ENCODE measurements at places on chromosomes 2 and 18.

- DNase-seq: no peak
Observed at GRCh38 chr2:230939691-230940470, 14.8 kb upstream of the GPR55 start.

GRCh38 chr2:108287169-108287568 lies 1.5 kb upstream of the SULT1C2 start:
- DNase-seq: peak; percentile 14

GRCh38 chr2:235170016-235170415 lies 218.2 kb downstream of the SH3BP4 start:
- DNase-seq: no peak

DNA sequence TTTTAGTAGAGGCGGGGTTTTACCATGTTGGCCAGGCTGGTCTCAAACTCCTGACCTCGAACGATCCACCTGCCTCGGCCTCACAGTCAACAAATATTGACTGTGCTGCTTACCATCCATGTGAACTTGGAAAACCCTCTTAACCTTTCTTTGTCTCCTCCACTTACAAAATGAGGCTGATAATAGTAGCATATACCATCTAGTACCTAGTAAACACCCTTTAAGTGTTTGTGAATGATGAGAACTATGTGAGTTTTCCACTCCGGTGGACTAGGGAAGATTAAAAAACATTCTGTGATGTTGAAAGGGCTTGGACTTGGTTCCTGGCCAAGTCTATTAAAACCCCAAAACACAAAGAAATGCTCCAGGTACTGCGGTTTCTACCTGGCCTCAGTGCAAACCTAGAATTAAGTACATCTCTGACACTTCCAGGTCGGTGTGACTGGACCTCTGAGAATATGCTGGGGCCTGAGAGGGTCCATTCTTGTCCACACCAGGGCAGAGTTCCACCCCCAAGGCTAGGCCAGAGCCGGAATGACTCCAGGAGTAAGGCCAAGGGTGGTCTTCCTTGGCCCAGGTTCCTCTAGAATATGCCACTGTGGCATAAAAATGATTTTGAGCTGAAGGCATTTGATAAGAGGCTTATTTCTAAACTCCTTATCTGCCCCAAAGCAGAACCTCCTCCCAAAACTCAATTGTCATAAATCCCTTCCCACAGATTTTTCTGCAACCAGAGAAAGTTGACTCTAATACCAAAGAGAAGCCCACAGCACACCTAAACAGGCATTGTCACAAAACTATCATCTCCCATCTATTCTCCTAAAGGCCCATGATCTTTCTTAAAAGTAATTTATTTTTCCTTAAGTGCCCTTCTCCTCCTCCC lies 217.5 kb downstream of the TGIF1 start:
- DNase-seq: no peak

- peak; percentile 54 for DNase-seq
Observed at GRCh38 chr18:369224-370015, 101.6 kb upstream of the THOC1 start.

GRCh38 chr2:8380026-8380425 lies 301.8 kb upstream of the ID2 start:
- DNase-seq: peak; percentile 82

DNA sequence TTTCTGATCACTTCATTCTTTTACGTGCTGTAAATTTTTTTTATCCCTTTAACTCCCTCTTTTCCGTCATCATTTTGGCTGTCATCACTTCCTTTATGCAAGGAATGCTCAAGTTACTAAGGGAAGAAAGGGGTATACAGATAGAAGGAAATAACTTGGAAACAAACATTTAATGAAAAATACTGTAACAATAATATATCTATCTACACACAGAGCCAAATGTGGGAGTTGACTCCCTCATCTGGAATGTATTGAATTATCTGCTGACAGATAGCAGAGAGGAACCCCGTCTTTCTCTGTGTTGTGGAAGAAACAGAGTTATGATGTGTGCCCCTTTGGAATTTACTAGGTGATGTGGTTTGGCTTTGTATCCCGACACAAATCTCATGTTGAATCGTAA lies 182.5 kb upstream of the NXPH2 start:
- no peak for DNase-seq

GRCh38 chr2:101823347-101823791 lies 125.9 kb downstream of the MAP4K4 start:
- peak; percentile 39 for DNase-seq

GRCh38 chr2:61995065-61995464 lies 89.6 kb downstream of the COMMD1 start:
- peak; percentile 16 for DNase-seq

- no peak for DNase-seq
Observed at GRCh38 chr2:143717053-143717452, 587.8 kb downstream of the ARHGAP15 start.

- DNase-seq: no peak
Observed at GRCh38 chr2:165161510-165161909, 42.3 kb downstream of the SCN3A start.

DNA sequence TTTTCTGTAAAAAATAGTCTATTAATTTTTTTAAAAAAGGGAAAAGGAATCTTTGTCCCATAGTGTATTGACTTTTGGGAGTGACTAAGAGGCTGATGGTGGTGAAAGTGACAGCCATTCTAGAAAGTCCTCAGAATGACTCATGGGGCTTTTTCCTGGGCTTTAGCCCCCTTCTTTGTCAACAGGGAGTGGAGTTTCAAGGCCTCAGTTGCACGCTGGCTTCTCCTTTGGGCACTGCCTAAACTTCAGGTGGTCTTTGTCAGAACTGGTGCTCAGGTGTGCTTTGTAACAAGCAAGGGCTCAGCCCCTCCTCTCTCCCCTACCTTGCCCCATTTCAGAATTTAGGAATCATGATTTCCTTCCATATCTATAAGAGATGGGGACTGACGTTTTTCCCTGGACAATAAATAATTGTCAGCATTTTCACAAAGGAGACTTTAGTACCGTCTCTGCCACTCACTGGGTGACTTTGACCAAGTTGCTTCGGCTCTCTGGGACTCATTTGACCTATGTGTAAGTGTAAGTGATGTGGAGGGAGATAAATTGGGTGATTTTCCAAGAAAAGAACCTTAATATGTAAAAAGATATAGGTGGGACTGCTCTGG lies 61.2 kb upstream of the IGFBP2 start:
- DNase-seq: peak; percentile 35

DNA sequence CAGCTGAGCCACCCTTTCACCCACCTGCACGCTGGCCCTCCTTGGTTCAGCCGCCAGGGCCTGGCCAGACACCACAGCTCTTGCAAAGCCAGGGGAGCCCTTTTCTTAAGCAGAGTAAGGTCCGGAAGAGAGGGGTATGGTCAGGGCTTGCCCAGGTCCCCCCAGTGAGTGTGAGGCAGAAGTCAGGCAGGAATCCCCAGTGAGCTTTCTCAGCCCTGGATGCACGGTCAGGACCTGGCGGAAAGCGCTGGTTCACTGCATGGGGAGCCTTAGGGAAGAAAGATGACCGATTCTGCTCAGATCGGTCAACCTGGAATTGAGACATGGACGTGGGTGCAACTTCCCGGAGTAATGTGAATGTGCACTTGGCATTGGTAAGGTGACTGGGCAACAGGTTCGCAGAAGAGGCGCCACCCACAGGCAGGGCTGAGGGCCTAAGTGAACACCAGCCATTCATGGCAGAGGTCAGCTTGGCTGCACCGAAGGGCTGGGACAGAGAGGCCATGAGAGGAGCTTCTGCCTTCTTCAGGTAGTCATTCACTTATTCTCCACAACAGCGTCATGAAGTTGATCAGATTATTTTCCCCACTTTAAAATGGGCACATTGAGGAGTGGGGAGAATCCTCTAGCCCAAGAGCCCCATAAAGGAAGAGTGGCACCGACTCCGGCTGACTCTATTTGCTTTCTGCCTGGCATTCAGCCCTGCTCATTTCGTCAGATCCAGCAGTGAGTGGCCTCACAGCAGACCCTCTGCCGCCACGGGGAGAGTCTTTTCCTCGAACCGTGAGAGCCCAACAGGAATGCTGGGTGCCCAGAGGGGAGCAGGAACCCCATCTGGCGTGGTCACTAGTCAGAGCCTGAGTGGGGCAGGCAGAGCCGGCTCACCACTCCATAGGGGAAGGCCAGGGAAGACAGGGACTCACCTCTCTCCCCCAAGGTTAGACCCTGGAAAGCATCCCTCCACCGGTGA lies 35.8 kb downstream of the SCTR start:
- DNase-seq: no peak

DNA sequence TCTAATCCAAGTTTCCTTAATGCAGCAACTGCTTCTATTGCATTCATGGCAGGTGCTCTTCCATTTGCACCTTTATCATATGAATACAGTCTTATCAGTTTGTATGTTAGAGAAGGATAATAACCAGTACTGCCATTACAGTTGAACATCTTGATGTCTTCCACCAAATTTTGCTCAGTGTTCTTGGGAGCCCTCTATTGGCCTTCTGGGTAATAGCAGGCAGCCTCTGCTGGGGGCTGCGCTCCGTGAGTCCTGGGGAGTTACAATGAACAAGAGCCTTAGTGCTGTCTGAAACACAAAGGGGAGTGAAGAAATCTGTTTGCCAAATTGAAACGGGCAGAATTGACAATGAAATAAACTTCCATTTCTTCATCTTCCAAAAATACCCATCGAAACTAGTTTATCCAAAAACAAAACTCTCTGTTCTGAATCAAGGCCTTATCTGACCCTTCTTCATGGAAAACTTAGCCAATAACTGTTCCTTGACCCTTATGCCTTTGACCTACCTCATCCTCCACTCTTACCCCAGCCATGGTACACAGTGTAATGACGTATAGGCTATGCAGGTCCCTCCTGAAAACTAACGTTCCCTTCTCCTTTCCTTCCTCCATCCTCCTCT lies 79.9 kb downstream of the ALK start:
- peak; percentile 44 for DNase-seq

GRCh38 chr2:24262421-24262970 lies 87.6 kb downstream of the FAM228A start:
- peak; percentile 30 for DNase-seq

DNA sequence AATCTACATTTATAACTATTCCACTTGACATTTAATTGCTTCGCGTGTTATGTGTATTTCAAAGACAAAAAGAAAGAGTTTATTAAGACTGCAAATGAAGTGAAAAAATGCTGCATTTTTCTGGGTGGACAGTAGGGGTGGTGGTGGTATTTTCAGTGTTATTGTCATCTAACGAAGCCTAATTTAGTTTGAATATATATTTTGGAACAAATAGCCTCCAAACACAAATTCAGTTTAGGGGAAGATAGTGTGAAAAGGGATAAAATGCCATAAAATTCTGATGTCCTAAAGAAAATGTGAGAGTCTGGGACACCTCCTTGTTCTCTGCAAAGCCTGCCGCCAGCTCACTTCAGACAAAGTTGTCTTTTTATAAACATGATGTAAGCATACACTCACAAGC lies 425.1 kb downstream of the NRXN1 start:
- no peak for DNase-seq

- no peak for DNase-seq
Observed at GRCh38 chr2:73528688-73529087, 113.5 kb downstream of the NAT8 start.

- no peak for DNase-seq
Observed at GRCh38 chr2:24494410-24494809, 3.4 kb downstream of the NCOA1 start.

GRCh38 chr2:178109813-178110212 lies 2.4 kb upstream of the RBM45 start:
- DNase-seq: peak; percentile 70

- DNase-seq: no peak
Observed at GRCh38 chr2:240413813-240414429, 21.5 kb upstream of the GPC1 start.

- DNase-seq: no peak
Observed at GRCh38 chr2:224106794-224107193, 67.7 kb upstream of the SERPINE2 start.

DNA sequence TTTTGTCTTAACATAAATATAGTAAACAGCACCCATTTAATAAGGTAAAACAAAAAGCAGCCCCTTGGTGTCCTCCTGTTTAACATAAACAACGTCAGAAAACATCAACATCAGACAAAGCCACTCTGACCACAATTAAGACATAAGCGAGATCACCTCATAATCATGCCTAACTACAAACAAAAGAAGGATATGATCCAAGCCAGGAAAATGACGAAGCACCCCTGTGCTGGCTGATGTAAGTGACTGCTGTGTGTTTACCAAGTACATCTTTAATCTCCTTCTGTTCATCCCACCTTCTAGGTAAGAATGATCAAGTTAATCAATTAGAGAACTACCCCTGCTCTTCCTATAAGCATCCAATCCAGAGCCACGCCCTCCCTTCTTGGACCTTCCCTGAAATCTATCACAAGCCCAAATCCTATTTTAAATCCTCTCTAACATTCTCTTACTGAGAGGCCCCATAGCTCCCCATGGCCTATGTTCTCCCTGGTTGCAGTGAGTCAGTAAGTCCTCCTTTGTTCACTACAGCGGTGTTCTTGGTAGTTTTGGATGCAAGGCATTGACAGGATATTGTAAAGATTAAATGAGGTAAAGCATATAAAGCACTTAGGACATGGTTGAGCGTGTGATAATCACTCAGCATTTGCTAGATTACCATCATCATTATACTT lies 424.2 kb downstream of the TSN start:
- DNase-seq: no peak

DNA sequence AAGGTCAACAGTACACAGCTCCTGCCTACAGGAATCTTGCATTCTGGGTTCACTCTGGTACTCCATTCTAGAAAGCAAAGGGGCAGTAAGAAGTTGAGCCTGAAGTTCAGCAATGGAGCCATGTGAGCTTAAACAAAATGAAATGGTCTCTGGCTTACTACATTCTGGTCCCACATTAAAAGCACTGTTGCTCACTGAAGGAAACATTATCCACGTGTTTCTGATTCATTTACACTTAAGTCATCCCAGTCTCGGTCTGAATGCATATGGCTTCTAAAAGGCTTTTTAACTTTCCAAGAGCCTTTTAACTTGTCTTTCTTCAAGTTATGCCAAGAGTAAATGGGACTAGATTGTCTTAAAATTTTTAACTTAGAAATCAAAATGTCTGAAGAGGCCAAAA lies 177.8 kb downstream of the LNPK start:
- DNase-seq: no peak

- DNase-seq: no peak
Observed at GRCh38 chr18:26940744-26941398, 75.4 kb upstream of the AQP4 start.

DNA sequence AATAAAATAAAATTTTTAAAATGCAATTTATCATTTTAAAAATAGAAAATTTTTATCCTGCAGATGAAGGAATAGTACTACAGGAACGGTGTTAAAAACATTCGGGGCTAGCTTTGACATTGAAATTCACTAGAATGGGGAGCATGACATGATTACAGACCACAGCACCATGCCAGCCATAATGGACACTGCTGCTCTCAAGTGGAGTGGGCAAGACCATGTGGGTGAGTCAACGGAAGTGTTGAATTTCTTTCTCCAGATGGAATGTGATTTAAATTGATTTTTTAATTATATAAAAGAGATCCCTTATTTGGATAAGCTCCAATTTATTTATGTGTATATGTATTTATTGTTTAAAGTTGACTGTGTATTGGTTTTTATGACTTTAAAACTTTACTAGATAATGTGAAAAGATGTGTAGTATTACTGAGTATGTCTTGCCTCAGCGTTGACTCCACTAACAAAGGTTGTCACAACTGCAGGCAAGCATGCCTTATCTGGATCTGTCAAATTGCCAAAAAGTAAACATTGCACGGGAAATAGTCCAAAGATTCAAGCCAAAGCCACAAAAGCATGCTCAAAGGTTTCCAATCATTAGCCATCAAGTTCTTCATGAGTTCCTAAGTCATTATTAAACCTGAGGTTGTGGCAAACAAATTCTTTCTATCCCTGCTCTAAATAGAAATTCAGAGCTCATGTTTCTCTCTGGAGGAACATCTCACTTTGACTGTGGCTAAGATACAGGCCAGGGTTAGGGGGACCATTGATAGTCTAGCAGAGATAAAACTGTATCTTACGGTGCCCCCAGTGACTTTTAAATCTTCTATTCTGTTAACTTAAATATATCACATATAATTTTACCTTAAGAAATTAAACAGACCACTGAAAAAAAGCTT lies 536.9 kb downstream of the TMX3 start:
- no peak for DNase-seq

Data from suppressor macrophage treated with lipopolysaccharide for 4 hours (primary cell).